Stimulated activated CD8-positive, alpha-beta memory T cell treated with anti-CD3 and anti-CD28 coated beads, Interleukin-4, amount 100 ng/mL, for 4 hours (primary cell): ENCODE measurements at places on chromosomes 13 and 19.

DNA sequence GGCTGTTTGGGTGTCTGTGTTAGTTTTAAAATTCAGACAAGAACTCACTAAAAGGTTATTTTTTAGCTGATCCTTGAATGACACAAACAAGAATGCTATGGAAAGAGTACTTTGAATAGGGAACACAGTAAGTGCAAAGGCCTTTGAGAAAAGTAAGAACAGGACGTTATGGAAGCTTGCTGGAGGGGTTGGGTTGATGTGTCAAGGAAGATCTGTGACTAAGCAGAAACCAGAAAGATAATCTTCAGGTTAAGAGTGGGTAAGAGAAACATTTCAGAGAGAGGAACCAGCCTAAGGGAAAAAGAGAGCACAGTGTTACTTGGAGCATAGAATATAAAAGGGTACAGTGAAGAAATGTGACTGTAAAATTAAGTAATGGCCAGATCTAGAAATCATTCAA, 41.2 kb upstream of the TRPC4 start:
- DNase-seq, result no peak

DNA sequence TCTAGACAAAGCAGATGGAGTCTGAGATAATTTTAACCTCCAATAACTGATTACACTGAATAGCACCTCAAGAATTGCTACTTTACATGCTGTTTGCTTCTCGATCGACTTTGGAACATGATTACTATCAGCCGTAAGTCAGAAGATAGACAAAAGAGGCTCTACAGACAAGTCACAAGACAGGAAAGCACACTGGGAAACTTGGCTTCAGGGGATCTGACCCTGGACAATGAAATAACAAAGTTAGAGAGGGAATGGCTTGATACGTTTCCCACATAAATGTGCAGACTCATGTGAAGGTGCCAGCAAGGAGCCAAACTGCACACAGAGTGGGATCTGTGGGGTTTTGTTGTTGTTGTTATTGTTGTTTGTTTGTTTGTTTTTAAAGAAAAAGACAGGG, 28.5 kb downstream of the DCLK1 start:
- no peak for DNase-seq

GRCh38 chr19:1914826-1915341, 9.7 kb downstream of the ADAT3 start:
- DNase-seq, result no peak

GRCh38 chr13:31639443-31640163, 99.7 kb upstream of the RXFP2 start:
- DNase-seq, result no peak

DNA sequence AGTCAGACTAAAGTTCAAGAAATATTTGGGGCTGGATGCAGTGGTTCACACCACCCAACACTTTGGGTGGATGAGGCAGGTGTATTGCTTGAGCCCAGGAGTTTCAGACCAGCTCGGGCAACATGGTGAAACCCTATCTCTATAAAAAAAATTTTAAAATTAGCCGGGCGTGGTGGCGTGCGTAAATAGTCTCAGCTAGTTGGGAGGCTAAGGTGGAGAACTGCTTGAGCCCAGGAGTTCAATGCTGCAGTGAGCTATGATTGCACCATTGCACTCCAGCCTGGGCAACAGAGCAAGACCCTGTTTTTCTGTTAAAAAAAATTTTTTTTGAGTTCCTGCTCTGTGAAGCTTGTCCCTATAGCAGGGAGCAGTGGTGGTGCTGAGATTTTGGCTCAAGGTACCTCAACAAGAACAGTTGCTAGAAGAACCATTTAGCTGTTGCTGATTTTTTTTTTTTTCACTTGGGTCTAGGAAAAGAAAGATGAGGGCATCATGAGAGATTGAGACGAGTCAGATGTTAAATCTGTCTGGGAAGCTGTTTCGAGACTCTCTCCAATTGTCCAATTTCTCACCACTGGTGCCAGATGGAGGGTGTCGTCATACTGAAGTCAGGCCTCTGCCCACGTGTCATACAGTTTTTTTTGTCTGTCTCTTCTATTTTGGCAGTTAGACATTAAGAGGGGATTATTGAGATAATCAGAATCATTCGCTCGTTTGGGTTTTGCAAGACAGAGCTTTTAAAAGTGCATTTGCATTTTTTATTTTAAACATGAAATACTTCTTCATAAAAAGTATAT, 3.7 kb downstream of the SLC25A42 start:
- DNase-seq, result no peak

DNA sequence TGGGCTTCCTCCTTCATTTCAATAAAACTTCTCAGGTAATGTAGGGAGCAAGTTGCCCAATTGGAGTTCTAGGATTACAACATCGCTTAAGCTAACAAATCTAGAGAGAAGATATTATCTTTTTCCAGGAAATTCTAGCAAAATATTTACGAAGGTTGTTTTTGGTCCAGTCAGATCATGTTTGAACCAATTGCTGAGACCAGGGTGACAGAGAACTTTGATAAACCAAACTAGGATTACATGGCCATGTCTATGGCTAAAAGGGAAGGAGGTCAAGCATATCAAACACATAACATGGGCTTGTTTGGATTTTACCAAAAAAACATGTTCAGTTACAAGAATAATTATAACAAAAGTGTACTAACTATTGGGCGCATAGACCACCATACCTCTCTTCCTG, 442.4 kb upstream of the SGCG start:
- no peak for DNase-seq

- no peak for DNase-seq
Observed at GRCh38 chr19:5953680-5954213, 24.2 kb downstream of the RANBP3 start.

- DNase-seq, result no peak
Observed at GRCh38 chr19:2350656-2351055, 9.4 kb upstream of the TMPRSS9 start.

- DNase-seq, result no peak
Observed at GRCh38 chr13:112952759-112953551, 16.1 kb upstream of the MCF2L start.

DNA sequence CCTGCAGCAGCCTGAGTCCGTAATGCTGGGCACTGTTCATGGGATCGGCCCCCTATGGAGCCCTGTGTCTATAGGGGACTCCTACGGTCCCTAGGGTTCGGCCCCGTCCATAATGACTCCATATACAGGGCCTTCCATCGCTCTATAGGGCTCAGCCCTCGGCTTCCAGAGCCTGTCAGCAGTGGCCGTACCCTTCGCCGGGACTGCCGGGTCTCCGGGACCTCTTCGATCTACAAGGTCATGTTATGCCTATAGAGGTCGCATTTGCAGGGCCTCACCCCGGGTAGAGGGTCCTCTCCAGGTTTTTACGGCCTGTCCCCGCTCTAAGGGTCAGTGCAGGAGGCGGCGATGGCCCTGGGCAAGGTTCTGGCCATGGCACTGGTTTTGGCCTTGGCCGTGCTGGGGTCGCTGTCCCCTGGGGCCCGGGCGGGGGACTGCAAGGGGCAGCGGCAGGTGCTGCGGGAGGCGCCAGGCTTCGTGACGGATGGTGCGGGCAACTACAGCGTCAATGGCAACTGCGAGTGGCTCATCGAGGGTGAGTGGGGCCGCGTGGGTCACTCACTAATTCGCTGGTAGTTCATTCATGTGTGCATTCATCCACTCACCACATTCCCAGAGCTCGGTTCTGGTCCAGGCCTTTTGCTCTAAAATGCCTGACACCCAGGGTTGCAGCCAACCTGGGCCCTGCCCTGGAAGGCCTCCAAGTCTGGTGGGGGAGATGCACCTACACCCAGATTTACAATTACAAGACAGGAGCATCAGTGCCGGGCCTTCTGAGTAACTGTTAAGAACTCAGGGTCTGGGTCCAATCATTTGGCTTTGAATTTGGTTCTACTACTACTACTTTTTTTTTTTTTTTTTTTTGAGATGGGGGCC, 699 bp downstream of the MEGF8 start:
- DNase-seq, result no peak

DNA sequence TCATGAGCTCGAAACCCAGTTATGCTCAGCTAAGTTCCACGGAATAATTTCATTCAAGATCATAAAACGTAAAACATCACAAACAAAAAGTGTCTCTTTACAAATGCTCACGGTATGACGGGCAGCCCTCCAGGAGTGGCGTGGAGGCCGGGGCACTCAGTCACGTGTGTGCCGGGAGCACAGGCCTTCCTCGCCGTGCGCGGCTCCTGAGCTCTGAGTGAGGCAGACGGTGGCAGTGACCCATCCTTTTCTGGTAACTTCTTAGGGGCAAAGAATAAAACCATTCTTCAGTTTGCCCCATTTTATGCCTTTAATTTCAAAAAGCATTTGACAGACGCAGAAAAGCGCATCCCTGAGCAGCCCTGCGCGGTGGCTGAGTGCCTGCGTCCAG, 72.8 kb downstream of the ATP11A start:
- DNase-seq, result no peak

- DNase-seq, result no peak
Observed at GRCh38 chr13:23703246-23703860, 133.1 kb downstream of the TNFRSF19 start.

- no peak for DNase-seq
Observed at GRCh38 chr13:88000239-88000638, 329.1 kb downstream of the SLITRK5 start.

GRCh38 chr13:25518441-25518840, 146.7 kb downstream of the ATP8A2 start:
- no peak for DNase-seq

- no peak for DNase-seq
Observed at GRCh38 chr19:40134866-40135265, 44.1 kb upstream of the ZNF780A start.

GRCh38 chr13:32720026-32720425, 133.8 kb downstream of the PDS5B start:
- DNase-seq, result no peak

GRCh38 chr19:13718733-13719132, 45.6 kb upstream of the MRI1 start:
- no peak for DNase-seq
